Fibroblast of skin of right biceps (primary cell): ENCODE measurements at places on chromosomes 2 and 18.

GRCh38 chr2:31386648-31387047 is 27.9 kb downstream of the XDH start:
- peak; percentile 15 for DNase-seq

- no peak for DNase-seq
Measured at GRCh38 chr2:44758591-44758990, 182.9 kb upstream of the SIX3 start.

- no peak for DNase-seq
Measured at GRCh38 chr2:85674417-85674816, 6.4 kb upstream of the SFTPB start.

GRCh38 chr2:217325816-217326215 is 466.0 kb upstream of the TNP1 start:
- DNase-seq, result no peak

DNA sequence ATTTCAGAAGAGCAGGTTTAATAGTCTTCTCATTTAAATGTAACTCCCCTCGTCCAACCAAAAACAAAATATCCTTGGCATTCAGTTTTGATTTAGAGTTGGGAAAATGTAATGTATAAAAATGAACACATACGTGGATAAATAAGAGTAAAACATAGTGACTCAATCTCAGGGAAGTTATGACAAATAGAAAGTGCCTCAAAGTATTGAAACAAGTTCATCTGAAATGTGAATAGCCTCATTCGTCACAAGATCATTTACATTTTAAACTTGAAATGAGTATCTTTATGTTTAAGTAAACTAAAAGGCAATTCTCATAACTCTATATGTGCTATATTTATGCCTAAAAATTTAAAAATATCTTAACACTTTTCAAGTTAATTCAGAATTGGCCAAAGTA is 122.2 kb upstream of the SMAD7 start:
- no peak for DNase-seq

DNA sequence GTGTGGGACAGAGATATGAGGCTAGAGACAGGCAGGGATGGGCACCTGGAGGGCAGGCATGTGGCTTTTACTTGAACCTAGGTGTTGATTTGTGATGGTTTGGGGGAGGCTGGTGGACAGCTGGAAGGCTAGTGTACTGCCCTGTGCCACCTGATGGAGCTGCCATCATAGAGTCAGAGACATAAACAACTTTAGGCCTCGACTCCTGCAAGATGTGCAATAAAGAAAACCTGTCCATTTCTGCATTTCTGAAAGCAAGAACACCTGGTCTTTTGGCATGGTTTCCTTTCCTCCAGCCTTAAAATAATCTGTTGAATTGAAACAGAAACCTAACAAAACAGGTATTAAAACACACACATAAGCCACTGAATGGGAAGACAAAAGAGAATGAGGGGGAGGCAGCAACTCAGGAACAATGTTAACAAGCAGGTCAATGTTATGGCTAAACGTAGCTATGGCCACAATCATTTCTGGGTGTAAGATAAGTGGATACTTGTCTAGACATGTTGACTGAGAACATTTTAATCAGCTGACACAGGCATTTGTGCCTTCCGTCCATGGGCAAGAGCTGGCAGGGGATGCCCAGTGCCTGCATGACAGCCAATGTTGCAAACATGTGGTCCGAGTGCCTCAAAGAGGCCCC is 87.8 kb downstream of the KCTD1 start:
- DNase-seq, result no peak

GRCh38 chr2:197052356-197052755 is 125.8 kb upstream of the PGAP1 start:
- no peak for DNase-seq

DNA sequence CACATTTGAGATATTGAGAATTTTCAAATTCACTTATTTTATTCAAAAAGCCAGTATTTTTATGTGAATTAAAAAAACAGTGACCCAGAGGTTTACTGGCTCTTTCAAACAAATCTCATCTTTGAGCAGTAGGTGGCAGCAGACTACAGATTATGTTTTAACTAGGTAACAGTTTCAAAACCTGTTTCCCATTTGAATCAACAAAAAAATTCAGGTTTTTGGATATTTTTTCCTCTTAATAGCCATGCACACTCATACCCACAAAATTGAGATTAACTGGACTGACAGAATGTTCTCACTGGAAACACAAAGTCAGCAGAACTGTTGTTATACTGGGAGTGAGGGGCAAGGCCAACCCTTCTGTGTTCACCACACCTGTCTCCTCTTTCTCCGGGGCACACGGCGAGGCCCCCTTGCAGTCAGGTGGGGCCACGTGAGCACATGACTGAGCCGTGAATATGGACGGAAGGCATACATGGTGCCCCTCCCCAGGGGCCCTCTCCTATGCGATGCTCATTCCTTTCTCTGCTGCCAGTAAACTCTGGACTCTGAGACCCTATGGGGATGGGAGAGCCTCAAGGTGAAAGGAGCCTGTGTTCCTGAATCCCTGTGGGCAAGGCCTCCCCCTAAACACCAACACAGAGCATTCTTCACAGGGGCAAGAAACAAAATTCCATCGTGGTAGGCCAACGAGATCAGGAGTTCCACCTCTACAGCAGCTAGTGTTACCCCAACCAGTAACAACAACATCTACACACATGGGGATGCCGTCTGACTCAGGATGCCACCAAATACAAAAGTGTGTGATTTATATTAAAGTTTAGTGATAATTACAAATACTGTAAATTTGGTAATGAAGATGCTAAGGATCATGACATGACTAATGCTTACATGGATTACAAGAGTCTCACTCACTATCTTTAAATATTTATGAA is 80.4 kb downstream of the LPIN2 start:
- peak; percentile 68 for DNase-seq

DNA sequence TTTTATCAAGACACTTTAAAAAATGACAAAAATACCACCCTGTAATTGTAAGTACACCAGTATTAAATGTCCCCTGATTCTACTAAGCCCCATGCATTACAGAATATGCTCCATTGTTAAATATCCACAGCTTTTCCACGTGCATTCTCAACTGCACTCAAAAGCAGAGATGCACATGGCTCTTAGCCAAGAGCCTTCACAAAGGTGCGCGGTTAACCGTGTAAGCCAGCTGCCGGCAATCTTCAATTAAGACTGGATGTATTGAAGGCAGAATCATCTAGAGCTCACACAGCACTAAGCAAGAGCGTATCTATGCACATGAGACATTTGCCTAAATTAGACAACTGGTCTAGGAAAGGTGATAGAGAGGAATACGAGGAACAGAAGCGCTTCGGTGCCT is 278.3 kb downstream of the NAPG start:
- no peak for DNase-seq

- no peak for DNase-seq
Measured at GRCh38 chr2:173989160-173989883, 24.1 kb upstream of the SP3 start.

DNA sequence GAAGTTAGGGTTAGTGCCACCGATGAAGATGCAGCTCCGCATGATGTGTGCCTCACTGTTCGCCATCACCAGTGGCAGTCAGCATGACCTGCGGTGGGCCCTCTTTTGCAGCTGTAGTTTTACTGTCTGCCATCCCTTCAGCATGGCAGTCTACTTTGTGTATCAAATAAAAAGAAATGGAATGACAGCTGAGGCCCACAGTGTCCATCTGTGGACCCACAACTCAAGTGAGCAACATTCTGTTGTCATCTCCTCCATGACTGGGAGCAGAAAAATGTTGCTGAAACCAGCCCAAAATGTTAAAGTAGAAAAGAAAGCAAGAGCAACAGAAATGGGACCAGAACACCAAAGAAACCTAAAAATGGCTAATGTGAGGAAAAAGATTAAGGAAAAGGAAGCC is 128.7 kb downstream of the MEP1B start:
- peak; percentile 33 for DNase-seq

DNA sequence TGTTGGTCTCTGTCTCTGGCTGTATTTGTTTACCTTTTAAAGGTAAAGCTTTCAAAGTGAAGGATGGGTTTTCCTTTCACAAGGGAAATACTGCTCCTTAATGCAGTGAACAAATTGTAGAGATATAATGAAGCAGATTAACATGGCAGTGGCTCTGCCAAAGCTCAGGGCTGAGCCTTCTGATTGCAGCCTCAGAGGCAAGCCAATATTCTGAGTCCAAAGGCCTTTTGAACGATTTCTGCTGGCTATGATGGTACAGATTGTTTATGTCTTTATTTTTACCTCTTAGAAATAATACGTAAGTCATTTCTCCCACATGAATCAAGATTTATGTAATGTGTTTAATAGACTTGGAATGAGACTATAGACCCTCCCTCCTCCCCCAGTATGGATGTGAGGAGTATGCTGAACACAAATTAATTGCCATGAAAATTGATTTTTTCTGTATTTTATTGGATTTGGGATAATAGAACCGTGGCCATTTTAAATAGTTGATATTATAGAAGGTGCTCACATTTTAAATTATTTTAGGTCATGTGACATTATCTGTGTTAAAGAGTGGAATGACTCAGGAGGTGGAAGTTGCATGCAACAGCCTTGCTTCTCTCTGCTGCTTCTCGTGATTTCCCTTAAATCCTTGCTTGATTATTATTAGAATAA is 772 bp downstream of the SCN2A start:
- no peak for DNase-seq

- DNase-seq, result peak; percentile 71
Measured at GRCh38 chr2:135875491-135876065, 665 bp downstream of the MCM6 start.

DNA sequence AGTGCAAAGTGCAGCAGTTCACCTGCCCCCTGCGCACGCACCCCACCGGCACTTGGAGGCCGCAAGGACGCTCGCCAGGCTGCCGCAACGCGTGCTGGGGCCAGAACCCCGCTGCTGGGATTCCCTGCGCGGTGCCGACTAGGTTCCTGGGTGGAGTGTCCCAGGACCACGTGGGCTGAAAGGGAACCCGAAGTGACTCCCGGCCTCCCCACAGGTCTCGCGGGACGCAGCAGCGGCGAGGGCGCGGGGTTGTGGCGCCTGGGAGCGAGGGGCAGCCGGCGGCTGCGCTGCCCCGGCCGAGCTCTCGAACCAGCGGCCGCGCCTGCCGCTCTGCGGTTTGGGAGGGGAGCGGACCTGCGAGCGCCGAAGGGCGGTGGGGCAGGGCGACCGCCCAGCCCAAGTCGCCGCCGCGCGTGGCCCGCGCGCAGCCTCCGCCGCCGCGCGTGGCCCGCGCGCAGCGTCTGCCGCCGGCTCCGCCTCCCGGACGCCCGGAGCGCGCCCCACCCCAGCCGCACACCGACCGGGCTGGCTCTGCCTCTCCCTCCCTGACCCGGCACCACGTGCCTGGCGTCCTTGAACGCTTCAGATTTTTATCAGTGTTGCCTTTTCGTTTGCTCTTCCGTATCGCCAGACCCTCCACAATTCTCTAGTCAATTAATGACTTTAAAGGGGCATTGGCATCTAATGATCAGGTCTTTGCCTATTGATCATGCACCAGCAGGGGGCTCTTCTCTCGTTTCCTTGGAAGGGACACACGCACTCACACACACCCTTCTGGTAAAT is at the start of gene FTCDNL1:
FTCDNL1 (minus strand) TSS at position 475 of the 783 bp plus-strand sequence. CDS start 2,230 bp downstream, outside the sequence.
- peak; percentile 33 for DNase-seq

DNA sequence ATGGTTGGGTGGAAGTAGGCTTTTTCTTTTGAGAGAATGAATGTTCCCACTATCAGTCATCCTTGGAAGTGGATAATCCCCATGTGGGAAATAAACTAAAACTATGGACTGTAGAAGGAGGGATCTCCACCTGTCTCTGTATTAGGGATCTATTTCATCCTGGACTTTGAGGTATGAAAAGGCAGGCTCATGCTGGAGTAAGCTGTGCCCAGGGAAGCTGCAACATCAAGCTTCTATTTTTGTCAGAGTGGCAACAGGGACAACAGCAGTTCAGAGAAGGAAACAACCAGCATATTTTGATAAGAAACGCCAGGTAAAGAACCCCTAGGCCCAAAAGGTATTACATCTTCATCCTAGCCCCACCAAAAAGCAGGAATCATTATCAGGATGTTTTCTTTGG is 122.0 kb downstream of the MDH1 start:
- DNase-seq, result no peak

DNA sequence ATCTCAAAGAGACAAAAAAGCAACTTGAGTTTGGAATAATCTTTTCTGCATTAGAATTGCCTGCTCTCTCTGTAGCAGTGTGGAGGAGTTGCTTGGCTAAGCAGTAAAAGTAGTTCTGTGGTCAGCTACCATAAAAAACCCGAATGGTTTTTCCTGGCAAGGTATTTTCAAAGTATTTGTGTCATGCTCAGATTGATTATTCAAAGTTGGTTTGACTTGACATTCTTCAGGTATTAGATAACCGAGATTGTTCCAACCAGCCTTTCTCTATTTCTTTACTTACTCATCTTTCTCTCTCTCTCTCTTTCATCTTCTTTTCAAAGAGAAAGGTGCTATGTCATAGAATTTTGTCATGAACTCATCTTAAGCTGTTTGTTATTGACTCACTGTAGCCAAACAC is 404.9 kb downstream of the CPS1 start:
- no peak for DNase-seq

DNA sequence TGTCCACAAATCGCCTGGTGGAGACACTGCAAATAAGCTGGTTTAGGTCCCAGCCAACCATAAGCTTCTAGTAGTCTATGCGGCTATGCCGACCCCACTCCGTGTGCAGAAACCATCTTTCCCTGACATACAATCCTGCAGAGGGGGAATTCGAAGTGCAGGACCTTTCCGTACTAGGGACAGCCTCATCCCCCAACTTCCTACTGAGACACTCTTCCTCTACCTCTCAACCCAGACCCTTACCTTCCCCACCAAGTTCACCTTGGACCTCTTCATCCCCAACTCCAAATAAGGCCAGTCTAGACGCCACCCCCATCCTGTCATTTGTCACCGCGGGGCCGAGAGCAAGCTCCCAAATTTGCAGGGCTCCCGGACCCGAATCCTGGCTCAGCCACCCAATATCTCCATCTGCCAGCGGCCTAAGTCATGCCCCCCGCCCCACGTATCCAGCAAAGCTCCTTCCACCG is 496 bp downstream of the SUCLG1 start:
- DNase-seq, result peak; percentile 12

DNA sequence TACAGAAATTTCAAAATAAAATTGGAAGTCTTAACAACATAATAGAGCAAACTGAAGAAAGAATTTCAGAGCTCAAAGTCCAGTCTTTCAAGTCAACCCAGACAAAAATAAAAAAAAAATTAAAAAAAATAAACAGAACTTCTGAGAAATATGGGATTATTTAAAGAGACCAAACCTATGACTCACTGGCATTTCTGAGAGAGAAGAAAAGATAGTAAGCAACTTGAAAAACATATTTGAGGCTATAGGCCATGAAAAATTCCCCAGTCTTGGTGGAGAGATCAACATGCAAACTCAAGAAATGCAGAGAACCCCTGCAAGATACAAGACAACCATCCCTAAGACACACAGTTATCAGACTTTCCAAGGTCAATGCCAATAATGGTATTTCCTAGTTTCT is 167.4 kb downstream of the RNF144A start:
- DNase-seq, result peak; percentile 30

- DNase-seq, result peak; percentile 88
Measured at GRCh38 chr2:10620481-10620880, 69.3 kb downstream of the NOL10 start.

DNA sequence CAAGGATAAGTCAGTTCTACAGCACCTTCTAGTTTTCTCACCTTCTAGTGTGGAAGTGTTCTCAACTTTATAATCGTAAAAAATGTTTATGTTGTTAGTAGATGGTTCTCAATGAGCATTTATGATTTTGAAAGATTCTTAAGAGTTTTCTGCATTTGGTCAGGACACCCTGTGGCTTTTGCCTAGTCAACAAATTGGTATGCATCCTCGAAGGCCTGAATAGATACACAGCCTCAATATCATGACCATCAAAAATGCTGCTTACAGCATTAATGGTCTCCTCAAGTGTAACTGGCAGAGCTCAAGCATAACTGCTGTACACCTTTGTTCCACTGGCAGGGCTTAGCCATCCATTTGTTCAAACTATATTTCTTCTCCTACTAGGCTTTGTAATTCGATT is 96.7 kb downstream of the CRACDL start:
- DNase-seq, result peak; percentile 50
